Fibroblast of mammary gland (primary cell): ENCODE measurements at places on chromosomes 12 and 14.

DNA sequence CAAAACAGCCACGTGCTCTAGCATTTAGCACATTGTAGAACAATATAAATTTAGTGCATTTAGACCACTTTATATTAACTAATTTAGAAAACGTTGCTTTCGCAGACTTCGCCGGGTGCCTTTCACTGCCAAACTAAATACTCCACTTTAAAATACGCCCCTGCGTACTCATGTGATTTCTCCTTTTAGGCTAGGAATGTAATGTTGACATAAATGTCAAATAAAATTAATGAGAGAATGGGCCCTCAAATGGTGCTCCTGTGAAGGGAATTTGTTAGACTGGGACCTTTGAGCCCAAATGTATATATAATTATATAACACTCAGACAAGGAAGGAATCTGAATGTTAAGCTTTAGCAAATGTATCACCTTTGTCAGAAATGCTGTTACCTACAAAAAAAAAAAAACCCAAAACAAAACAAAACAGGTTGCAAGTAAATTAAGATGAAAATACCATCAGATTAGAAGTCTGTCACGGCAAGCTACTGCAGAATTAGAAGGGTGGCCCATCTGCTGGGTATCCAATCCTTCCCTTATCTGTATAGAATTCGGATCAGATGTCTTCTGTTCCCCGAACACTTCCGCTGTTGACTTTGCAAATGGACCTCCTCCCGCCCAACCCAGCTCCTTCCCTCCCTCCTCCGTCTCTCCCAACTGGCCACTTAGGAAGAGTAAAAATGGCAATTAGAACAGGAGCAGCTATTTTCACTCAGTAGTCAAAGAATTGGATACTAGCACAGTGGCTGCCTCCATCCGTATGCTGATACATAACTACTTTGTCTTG lies 159.3 kb upstream of the FOXN3 start:
- DNase-seq = no peak

GRCh38 chr14:96345669-96346068 lies 17.5 kb downstream of the ATG2B start:
- DNase-seq = no peak

DNA sequence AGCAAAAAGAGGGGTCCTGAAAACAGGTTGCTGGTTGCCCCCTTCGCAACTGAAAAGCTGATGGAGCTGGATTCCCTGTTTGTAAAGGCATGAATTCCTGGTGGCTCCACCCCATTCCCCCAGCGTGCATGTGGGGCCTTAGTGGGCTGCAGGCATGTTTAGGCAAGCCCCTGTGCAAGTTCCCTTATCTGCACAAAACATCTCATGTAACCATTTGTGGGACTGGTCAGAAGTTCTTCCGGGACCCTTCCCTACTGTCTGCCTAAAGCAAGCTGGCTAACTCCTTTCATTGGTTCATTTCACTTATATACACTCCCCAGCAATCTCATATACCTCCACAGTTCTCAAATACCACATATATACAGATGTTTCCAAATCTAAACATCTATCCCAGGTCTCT lies 24.0 kb upstream of the HIGD1C start:
- DNase-seq = no peak

GRCh38 chr12:120263748-120264085 lies 1.8 kb downstream of the PXN start:
- no peak for DNase-seq

DNA sequence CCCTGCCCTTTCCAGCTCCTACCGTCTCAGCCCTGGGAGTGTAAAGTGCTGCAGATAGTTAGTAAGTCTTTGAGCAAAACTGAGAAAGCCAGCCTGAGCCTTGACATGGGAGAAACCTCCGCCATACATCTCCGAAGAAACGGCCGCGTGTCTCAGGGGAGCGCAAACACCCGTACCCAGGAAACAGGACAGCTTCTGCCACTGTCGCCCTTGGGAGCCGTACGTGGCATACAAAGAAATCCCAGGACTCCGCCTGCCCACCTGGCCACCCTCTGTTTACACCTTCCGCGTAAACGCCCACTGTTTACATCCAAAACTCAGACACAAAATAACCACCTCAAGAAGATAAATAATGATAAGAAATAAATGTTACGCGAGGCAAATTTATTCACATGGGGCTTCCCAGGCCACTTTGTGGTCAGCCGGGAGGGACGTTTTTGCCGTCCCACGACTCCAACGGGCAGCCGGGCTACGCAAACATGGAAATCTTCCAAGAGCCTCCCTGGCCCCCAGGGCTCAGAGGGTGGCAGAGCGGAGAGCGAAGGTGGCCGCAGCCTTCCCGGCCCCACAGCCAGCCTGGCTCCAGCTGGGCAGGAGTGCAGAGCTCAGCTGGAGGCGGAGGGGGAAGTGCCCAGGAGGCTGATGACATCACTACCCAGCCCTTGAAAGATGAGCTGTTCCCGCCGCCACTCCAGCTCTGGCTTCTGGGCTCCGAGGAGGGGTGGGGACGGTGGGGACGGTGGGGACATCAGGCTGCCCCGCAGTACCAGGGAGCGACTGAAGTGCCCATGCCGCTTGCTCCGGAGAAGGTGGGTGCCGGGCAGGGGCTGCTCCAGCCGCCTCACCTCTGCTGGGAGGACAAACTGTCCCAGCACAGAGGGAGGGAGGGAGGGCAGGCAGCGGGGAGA lies at the start of gene BDKRB2:
TSS of gene BDKRB2 (plus strand) at position 689 of the 908 bp plus-strand sequence. CDS start 32,269 bp downstream, outside the sequence.
- peak; percentile 82 for DNase-seq

- peak; percentile 83 for DNase-seq
Observed at GRCh38 chr14:67428501-67429031, 16.6 kb upstream of the PLEK2 start.

- DNase-seq = no peak
Observed at GRCh38 chr14:89233184-89233583, 183.8 kb downstream of the FOXN3 start.

DNA sequence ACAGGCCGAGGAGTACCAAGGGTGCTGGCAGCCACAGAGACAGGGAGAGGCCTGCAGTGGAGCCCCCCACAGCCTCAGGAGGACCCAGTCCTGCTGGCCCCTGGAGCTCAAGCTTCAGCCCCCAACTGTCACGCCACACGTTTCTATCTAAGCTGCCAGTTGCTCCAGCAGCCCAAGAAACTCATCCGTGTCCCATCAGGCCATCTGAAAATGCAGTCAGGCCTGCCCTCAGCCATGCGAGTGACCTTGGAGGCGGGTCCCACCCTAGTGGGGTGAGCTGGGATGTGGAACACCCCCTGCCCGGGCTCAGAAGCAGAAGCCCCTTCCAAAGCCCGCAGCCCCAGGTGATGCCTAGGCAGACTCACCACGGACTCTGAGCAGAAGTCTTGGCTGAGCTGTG lies 158.9 kb downstream of the RIMBP2 start:
- no peak for DNase-seq

DNA sequence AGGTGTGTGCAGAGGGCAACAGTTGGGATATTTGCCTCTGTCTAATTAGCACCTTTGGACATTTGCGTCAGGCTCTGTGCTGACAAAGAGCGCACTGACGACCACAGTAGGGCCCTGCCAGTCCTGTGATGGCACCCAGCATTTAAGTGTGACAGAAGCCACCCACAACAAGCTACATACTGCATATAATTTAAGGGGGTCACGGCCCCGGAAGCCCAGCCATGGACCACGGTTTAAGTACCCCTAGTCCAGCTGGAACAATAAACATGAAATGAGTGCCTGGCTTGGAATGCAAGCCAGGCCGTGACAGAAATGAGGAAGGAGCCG lies 16.8 kb upstream of the DYNC1H1 start:
- DNase-seq = no peak

GRCh38 chr14:53001787-53002378 lies 51.0 kb upstream of the FERMT2 start:
- no peak for DNase-seq

GRCh38 chr14:96452684-96453083 lies 49.5 kb upstream of the PAPOLA start:
- no peak for DNase-seq

- DNase-seq = no peak
Observed at GRCh38 chr12:95037906-95038305, 34.4 kb upstream of the NDUFA12 start.

- DNase-seq = peak; percentile 10
Observed at GRCh38 chr14:40697231-40697630, 909.4 kb upstream of the LRFN5 start.

- DNase-seq = no peak
Observed at GRCh38 chr12:60947533-60947932, 1312.7 kb upstream of the USP15 start.

DNA sequence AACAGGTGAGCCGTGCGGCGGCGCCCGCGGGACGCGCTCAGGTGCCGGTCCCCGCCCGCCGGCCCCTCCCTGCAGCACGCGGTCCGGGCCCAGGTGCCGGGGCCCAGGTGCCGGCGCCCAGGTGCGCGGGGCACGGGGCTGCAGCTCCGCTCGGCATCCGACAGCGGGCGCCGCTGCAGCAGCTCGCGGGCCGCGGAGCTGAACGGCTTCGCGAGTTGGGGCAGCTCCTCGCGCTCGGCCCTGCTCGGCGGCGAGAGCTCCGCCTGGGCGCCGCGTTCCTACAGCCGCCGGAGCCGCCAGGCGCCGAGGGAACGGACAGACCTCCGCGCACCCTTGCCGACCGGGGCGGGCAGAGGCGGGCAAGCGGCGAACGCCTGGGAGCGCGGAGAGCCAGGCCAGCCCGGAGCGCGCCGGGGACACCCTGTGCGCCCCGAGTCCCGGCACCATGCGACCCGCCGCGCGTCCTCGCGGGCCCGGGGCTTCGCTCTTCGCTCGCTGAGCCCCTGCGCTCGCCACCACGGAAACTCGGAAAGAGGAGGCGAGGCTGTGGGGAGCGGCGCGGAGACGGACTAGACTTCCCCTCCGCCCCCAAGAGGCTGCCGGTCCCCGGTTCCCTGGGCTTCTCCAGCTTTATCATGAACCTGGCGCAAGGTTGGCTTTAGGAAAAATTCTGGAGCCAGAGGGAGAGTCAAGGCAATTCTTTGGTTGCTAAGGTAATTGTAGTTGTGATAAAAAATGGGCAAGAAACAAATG lies at the start of gene RGS6:
TSS of gene RGS6 (plus strand) at position 201 of the 753 bp plus-strand sequence.
- no peak for DNase-seq

- DNase-seq = no peak
Observed at GRCh38 chr12:89544022-89544421, 18.2 kb upstream of the POC1B start.

- DNase-seq = no peak
Observed at GRCh38 chr12:180445-180844, 33.5 kb downstream of the SLC6A12 start.

- no peak for DNase-seq
Observed at GRCh38 chr12:66774929-66775328, 96.1 kb upstream of the GRIP1 start.

- DNase-seq = no peak
Observed at GRCh38 chr12:43167691-43168090, 384.3 kb downstream of the ADAMTS20 start.

DNA sequence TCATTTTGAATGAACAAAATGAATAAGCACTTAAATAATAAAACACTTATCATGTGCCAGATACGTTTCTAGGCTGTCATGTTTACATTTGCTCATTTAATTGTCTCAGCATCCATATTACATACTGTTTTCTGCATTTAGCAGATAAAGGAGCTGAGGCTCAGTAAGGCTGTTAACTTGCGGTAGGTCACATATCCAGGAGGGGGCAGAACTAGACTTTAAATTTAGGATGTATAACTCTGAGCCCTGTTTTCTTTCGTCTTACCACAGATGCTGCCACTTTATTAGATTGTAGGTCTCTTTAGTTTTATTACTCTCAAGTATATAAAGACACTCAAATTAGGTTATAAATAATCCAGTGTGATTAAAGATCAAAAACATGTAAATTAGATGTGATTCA lies 17.7 kb downstream of the IRAK4 start:
- DNase-seq = peak; percentile 40

DNA sequence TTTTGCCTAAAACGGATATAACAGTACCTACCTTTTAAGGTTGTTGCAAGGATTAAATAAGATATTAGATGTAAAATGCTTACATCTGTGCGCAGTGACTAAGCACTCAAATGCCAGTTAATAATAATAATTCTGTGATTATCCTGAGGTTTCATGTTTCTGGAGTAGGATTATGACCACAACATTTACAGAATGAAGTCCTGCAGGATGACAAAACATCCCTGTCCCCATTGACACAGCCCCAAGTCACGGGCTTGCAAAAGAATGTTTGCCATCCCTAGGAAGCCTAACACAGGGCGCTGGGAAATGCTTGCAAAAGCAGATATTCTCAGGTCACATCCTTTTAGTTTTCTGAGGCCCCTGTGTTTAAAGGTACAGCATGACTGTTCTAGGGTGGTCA lies 20.1 kb downstream of the SUSD6 start:
- DNase-seq = no peak

- no peak for DNase-seq
Observed at GRCh38 chr14:22311636-22312035, 277.4 kb downstream of the DAD1 start.

DNA sequence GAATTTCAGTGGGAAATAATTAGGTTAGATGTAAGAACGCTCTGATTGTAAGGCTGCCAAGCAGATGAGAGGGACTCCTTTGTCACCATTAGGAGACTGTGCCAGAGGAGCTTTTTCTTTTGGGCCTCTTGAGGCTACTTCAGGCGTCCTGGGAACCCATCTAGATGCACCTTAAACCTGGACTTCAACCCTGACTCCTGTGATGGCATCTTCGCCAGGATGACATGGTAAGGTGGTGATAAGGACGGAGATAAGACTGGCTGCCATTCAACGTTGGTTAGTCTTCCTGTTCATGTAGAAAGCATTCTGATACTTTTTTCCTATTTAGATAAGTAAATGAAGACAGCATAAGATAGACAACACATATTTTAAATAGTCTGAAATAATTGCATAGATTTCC lies 36.3 kb downstream of the STK38L start:
- DNase-seq = no peak

- peak; percentile 82 for DNase-seq
Observed at GRCh38 chr12:19833775-19834501, 394.6 kb downstream of the AEBP2 start.

DNA sequence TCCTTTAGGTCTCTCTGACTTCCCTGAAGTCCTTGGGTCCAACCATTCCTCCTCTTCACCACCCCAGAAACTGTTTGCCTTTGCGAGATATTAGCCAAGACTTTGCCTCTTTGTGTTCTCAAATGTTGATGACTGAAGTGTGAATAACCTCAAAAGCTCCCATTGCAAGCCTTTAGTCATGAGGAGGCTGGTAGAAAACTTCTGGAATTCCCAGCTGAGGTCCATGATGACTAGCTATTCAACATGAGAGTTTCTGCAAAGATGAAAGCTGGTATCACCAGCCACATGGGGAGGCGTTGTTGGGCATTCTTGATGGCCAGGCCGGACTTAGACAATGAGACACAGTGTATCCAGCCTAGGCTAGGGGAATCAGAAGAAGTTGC lies 111.7 kb downstream of the TBX5 start:
- peak; percentile 75 for DNase-seq

GRCh38 chr14:74478996-74479635 lies 14.0 kb downstream of the NPC2 start:
- DNase-seq = peak; percentile 44

GRCh38 chr12:87051621-87052020 lies 795.4 kb upstream of the MGAT4C start:
- DNase-seq = no peak

- no peak for DNase-seq
Observed at GRCh38 chr12:54392485-54393206, 8.1 kb upstream of the ZNF385A start.

GRCh38 chr12:92779902-92780301 lies 77.1 kb downstream of the PLEKHG7 start:
- peak; percentile 50 for DNase-seq
